ENCODE measurements at places on chromosomes 3 and 15.

DNA sequence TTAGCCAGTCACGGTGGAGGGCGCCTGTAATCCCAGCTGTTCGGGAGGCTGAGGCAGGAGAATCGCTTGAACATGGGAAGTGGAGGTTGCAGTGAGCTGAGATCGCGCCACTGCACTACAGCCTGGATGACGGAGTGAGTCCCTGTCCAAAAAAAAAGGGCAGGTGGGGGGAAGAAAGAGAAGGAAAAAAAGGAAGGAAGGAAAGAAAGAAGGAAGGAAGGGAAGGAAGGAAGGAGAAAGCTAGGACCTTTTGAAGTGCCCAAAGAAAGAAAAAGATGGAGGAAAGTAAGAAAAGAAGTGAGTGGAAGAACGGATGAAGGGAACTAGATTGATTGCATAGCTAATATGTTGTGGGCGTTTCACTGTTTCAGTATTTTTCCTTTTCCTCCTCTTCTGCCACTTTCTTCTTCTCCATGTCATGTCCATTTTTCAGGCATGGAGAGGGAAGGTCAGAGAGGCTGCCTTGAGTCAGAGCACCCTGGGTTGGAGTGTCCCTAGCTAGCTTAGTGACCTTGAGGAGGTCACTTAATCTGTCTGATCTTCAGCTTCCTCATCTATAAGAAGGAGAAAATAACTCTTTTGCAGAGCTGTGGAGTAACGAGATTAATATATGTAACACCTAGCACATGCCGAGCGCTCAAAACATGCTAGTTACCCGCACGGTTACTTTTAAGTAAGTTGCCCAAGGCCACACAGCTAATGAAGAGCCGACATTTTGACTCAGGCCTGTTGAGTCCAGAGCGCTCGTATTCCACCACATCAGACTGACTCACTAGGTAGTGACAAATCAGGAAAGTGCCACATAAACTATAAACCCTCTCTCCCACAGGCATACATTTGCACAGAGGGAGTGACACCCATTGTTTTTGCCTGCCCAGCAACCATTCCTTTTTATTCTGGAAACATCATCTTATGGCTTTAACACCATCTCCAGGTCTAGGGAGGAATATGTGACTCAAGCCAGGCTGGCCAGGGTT is 42.2 kb downstream of the BHLHE40 start:
- DNase-seq, result peak; percentile 81

DNA sequence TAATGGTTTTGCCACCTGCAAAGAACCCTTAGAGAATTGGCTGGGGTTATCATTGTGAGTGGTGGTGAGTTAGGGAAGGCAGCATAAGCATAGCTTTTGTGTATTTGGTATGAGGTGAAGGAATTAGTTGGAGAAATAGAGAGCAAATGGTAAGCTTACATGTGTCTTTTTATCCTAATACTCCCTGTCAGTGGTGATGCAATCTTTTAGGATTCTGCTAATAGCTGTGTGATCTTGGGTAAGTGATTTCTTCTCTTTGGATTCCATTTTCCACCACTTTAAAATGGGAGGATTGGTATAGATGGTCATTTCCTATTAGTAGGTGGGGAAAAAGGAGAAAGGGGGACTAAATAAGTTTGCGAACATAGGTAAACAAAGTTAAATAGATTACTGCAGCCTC is 30.9 kb downstream of the PIAS1 start:
- DNase-seq, result no peak

DNA sequence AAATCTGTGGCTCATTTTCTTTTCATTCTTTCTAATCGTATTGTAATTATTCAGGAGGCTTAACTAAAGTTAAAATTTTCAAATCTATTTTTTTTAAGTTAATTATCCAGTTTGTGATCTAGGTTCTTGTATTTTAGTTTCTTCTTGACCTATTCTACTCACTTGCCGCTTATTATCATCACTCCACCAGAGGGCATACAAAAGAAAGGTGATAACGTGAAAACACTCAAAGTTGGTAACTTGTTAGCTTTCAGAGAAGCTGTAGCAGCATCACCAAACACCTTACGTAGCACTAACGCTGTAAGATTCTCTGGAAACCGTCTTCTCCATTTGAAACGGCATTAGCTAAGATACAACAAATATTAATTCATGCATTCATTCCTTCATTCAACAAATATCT is 4.8 kb downstream of the GNB4 start:
- DNase-seq, result peak; percentile 58

GRCh38 chr15:52206446-52206845 is 15.3 kb upstream of the GNB5 start:
- no peak for DNase-seq

DNA sequence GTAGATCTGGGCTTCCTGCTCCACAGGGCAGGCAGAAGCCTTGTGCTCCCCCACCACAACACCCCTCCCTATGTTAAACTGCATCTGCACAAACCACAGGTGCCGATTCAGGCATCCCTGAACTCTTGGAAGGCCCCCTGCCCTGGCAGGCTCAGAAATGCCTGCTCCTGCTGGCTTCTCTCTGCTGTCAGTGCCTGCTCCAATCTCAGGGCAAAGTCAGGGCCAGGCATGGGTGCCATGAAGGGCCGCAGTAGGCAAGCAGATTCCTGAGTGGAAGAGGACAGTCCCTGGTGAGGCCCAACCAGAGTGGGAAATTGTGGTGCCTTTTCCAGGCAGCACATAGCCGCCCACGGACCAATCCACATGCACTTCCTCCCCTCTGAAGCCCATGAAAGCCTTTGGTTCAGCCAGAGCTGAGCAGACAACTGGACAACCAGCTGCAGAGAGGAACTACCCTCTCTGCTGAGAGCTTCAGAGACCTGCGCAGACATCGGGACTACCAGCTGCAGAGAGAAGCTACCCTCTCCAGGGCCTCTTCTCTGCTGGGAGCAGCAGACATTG is 13.6 kb downstream of the PRR20G start:
- no peak for DNase-seq

DNA sequence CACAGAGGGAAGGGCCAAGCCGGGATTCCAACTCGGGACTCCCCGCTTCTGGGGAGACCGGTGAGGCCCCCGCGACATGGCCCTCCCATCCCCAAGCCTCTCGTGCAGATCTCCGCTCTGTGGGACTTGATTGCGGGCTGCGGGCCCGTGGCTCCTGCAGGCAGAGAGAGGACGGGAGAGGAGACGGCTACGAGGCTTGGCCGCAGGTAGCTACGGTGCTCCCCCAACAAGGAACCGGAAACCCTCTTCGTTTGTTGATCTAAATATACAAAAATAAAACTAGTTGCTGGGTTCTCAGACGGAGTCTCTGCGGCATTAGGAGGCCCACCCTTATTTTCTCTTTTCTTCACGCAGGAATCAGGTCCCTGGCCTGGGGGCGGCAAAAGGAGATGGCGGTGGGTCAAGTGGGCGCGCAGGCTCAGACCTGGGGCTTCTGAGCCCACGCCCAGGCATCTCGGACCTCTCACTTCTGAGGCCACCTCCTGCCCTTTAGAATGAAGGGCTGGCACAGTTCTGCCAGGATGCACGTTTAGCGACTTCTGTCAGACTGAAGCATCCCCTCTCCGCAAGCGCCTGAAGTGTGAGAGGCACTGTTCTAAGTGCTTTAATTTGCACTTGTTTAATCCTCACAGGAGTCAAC is 10.9 kb downstream of the GNB5 start:
- no peak for DNase-seq

GRCh38 chr3:129003578-129004112 is 2.5 kb downstream of the EFCC1 start:
- peak; percentile 60 for DNase-seq

DNA sequence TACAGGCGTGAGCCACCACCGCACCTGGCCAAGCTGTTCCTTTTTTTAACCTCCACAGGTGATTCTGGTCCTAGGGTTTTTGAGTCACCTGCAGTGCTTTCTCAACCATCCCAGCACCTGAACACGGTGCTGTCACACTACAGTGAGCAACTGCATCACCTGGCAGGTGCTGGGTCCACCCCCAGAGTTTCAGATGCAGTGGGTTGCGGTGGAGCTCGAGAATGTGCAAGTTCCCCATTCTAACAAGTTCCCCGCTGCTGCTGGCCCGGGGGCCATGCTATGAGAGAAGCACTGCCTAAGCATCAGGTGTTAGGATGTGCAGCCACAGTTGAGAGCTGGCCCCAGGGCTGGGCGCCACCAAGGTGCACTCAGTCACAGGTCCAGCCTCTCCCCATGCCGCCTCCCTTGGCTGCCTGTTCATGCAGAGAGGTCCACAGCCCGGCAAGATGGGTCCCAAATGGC is 18.0 kb downstream of the ISG20 start:
- DNase-seq, result no peak

GRCh38 chr3:53665608-53666425 is 171.4 kb downstream of the CACNA1D start:
- no peak for DNase-seq

GRCh38 chr3:45109771-45110508 is 36.2 kb downstream of the CDCP1 start:
- DNase-seq, result no peak

DNA sequence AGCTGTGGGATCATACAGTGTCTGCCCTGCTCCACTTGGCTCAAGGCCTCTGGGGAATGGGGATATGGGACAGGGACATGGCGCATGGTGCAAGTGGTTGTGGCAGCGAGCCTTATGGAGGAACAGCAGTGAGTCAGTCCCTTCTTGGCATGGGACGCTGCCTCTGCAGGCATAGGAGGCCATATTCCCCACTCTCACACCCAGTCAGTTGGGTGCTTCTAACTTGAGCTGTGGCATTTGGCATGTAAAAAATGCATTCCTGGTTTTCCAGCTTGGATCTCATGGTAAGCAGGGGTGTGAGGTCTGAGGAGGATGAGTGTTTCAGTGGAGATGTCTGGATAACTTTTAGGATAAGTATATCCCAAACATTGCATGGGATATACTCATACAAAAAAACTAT is 31.6 kb upstream of the UBE2Q2 start:
- no peak for DNase-seq

- no peak for DNase-seq
Observed at GRCh38 chr15:39199076-39199475, 381.8 kb upstream of the THBS1 start.

DNA sequence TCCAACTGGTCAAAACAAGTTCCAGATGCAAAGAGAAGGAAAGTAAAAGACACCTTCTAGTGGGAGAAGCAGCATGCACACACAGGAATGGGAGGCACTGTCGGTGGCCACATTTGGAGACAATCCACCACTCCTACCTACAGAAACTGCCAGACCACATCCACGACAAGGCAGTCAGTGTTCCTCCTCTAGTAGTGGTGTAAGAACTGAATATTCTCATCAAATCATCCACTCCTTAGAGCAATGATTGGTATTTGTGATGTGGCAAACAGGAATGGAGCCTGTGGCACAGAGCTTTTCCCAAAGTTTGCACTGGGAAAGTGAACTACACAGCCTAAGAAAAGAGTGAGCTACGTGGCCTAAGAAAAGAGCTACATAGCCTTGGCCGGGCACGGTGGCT is 5.1 kb upstream of the SPINT1 start:
- no peak for DNase-seq

DNA sequence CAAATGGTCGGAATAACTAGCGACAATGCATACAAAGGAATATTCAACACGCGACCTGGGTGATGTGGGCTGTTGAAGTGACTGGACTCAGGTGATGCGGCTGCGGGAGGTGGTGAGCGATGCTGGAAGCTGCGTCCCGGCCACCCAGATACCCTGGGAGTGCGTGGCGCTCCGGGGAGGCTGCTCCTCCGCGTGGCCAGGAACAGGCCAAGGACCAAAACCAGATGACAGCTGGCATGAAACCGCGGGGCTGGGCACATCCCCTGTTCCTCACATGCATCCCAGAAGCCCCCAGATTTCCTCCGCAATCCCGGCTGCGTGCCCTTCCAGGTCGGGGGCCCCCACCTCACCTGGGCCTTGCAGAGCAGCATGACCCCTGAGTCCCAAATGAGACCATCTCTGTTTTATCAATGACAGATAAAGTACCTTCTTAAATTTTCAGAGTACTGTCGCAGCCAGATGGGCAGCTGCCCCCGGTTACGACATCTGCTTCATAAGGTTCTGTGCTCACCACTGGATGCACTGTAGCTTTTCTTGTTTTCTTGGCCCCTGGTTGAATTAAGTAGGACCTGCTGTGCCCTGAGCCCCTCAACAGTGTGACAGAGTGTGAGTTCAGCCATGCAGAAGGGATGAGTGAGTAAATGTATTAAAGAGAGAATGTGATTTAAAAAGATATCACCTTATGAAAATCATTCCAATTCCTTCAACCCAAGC is 278.2 kb downstream of the GABRG3 start:
- no peak for DNase-seq

- peak; percentile 55 for DNase-seq
Observed at GRCh38 chr15:56871185-56871584, 47.3 kb upstream of the TCF12 start.

- peak; percentile 67 for DNase-seq
Observed at GRCh38 chr15:35319354-35319753, 226.6 kb downstream of the DPH6 start.

- DNase-seq, result peak; percentile 59
Observed at GRCh38 chr3:5016211-5017161, 37.2 kb downstream of the BHLHE40 start.

DNA sequence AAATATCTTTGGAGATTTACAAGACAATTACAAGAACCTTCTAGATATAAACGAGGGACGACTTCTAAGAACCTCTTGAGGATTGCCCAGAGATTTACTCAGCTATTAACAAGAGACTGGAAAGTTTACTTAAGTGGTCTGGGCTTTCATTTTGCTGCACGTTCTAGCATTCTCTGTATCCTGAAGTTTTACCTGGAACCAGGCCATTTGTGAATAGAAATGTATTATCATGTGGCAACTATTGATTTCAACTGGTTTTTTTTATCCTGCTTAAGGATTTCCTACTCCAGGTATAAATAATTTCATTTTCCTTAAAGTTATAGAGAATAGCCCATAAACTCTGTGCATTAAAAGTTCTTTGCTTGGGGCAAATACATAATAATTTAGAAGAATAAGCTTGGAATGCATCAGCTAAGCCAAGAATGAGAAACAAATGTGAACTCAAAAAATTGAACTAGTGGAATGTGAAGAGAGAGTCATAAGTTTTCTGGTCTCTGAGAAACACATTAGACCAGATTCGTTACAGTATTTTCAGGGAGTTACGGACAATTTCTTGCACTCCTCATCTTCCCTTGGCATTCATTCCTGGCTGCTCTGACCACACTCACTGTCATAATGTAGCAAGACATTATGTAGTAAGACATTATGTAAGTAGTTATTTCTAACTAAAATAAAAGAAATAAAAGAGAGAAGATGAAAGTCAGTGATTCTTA is 1.3 kb downstream of the AQP9 start:
- DNase-seq, result peak; percentile 31

GRCh38 chr3:61152071-61152470 is 99.2 kb downstream of the FHIT start:
- no peak for DNase-seq
